ENCODE measurements at places on chromosomes 3 and 15.
A peak's percentile ranks its signal among the peaks of the same experiment; 100 is the strongest.

DNA sequence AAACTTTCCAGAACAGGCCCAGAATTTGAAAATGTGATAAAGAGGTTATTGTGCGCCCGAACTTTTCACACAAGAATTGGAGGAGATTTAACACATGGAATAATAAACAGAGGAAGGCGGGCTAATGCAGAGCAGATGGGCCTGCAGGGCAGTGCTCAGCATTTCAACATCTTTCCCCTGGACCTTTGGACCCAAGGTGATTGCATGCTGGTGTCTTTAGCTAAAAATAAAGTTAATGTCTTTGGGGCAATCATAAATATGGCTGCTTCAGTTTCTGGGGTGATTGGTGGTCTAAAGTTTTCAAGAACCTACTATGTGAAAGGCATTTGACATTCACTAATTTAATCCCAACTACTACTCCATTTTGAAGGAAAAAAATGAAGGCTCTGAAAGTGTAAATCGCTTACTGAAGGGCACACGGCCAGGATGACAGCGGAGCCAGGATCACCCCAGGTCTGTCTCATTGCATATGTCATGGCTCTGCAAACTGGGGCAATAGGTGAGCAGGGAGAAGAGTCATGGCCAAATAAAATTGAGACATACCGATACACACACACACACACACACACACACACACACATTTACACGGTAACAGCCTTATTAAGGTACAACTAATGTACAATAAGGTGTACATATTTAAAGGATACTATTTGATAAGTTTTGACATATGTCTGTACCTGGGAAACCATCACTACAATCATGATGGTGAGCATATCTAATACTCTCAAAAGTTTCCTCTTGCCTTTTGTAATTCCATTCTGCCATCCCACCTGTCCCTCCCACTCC lies 243.1 kb upstream of the LRRFIP2 start:
- DNase-seq, result no peak

DNA sequence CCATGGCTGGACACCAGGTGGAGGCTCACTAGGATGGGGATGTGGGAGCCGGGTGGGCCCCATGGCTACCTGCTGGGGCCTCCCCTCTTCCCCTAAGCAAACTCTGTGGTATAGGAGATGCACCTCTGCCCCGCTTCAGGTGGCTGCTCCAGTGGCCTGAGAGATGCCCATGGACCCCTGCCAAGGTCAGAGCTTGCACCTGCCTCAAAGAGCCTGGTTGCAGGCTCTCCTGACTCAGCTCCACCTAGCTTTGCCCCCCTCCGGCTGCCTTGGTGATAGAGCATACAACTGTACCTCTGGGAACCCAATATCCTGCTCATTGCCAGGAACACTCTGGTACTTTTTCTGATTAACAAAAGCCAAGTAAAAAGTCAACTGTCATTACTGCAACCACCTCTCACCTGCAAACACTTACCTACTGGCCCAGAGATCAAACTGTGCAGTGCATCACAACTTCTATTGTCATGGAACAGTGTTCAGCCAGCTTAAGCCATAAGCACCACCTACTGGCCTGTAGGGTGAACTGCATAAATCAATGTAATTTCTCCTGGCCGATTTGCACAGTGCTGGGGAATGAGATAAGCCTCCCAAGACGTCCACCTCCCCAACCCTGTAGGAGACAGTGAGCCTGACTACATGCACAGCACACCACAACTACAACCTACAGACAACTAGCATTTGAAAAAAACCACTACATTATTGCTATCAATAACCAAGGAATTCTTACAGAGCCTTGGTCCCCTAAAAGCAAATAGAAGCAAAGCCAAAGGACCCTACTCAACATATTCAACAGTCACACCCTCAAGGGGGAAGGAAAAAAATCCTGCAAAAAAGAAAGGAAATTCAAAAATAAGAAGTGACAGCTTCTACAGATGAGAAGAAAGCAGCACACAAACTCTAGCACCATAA lies 352.4 kb upstream of the ARHGEF26 start:
- DNase-seq, result peak; percentile 49

DNA sequence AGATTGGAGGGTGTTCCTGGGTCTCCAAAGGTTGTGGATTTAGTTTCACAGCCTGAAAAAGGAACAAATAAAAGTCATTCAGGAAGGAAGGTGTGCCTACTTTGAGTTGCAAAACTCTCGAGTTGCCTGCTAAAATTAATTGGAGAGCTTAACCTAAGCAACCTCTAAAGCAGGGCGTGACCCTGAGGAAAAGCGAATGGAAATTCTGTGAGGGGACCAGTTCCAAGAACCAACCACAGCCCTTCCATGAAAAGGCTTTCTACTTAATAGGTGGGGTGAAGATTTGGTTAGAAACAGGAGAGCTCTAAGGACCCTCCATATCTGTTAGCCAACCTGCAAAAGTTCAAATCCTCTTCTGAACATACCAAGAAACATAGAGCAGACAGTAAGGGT lies 1.5 kb downstream of the CD80 start:
- DNase-seq, result no peak

- no peak for DNase-seq
Observed at GRCh38 chr3:65540666-65541065, 498.1 kb downstream of the MAGI1 start.

GRCh38 chr3:123693584-123694190 lies 108.8 kb upstream of the HACD2 start:
- no peak for DNase-seq

- no peak for DNase-seq
Observed at GRCh38 chr15:70023769-70024491, 73.8 kb downstream of the TLE3 start.

DNA sequence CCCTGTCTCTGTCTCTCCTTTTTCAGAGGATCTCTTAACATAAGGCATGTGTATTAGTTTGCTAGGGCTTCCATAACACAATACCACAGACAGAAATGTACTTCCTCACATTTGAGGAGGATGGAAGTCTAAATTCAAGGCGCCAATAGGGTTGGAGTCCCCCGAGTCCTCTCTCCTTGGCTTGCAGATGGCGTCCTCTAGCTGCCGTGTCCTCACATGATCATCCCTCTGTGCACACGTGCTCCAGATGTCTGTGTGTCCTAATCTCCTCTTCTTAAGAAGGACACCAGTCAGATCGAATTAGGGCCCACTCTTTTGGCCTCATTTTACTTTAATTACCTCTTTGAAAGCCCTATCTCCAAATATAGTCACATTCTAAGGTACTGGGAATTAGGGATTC lies 23.0 kb upstream of the BFSP2 start:
- no peak for DNase-seq
